ENCODE measurements at places on chromosomes 7 and 10.

GRCh38 chr10:15670880-15671279, 48.8 kb downstream of the ITGA8 start:
- DNase-seq = no peak

GRCh38 chr7:82317760-82318159, 125.8 kb downstream of the CACNA2D1 start:
- no peak for DNase-seq

GRCh38 chr10:105800641-105801040, 1159.6 kb downstream of the SORCS3 start:
- DNase-seq = no peak

- no peak for DNase-seq
These were observed 31.1 kb upstream of the HIBADH start for GRCh38 chr7:27693794-27694193.

GRCh38 chr10:131690805-131691239, 210.0 kb upstream of the PPP2R2D start:
- DNase-seq = no peak

DNA sequence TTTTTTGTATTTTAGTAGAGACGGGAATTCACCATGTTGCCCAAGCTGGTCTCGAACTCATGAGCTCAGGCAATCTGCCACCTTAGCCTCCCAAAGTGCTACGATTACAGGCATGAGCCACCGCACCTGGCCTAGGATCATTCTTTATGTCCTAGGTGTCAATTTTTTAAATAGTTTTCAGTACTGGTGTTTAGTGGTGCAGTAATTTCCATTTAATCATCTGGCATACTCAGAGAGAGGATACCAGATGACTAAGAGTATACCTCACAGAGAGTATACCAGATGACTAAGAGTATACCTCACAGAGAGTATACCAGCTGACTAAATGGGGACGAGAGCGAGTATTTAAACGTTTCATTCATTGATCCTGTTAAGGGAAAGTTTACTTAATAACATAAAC, 37.3 kb upstream of the TMEM248 start:
- no peak for DNase-seq

GRCh38 chr7:108347616-108348015, 108.6 kb downstream of the NRCAM start:
- DNase-seq = no peak

DNA sequence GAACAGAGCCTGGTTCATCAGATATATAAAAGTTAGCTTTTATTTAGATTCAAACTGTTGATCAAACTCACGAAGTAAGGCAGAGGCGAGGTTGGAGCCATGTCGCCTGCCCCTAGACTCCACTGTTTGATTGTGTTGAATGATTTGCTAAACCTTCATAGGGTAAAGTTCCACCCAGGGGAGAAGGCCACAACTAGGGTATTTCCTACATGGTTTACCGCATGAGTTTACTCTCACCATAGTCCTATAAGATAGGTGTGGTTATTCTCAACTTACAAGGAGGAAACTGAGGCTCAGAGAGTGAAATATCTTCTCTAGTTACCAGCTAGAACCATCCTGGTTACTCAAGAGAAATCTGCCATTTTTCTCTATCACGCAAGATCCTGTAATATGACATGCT, 31.8 kb downstream of the ARHGAP22 start:
- DNase-seq = no peak

- no peak for DNase-seq
These were observed 276.0 kb downstream of the SKIDA1 start for GRCh38 chr10:21249435-21249834.

DNA sequence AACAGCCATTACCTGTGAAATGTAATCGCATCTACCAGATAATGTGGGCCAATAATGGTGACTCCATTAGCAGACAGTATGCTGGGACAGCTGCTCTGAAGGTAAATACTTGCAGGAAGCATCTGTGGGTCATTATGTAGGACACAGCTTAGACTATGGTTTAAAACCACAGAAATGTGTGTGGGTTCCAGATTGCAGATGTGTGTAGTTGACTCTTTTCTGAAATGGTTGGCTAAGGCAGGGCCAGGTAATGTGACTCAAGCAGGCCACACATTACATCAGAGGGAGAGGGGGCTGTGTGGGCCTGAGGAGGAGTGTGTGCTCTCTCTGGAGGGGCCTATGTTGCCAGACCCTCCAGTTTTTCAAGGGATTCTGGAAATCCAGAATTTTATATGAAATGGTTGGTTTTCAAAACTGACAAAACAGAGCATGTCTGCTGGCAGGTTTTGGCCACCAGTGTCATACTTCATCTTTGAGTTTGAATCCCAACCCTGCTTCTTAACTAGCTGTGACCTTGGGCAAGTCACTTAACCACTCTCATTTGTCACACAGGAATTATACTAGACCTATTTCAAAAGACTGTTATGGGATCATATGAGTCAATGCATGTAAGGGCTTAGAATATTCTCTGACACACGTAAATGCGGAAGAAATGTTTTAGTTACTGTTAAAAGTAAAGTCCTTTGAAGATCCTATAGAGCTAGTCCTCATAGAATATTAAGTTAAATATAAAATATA, 64.5 kb downstream of the MCMBP start:
- no peak for DNase-seq

DNA sequence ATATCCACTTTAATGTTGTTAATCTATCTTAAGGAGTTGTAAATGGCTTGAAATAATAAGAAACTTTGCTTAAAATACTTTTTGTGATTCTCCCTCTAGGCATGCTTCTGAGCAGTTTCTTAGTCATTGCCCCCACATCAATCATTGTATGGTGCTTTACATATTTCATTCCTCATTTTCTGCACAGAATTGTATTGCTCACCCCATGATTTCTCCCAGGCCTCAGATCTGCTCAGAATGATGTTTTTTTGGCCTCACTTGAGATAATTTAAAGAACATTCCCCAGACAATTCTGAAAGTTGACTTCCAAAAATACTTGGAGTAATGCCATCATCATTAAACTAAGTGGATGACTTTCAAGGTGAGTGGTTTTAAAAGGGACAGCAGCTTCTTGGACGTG, 82.1 kb upstream of the PRPS1L1 start:
- DNase-seq = no peak

- DNase-seq = no peak
These were observed 324.4 kb downstream of the GRID1 start for GRCh38 chr10:86042161-86042560.

- no peak for DNase-seq
These were observed 75.1 kb downstream of the SHOC2 start for GRCh38 chr10:110994406-110995086.

DNA sequence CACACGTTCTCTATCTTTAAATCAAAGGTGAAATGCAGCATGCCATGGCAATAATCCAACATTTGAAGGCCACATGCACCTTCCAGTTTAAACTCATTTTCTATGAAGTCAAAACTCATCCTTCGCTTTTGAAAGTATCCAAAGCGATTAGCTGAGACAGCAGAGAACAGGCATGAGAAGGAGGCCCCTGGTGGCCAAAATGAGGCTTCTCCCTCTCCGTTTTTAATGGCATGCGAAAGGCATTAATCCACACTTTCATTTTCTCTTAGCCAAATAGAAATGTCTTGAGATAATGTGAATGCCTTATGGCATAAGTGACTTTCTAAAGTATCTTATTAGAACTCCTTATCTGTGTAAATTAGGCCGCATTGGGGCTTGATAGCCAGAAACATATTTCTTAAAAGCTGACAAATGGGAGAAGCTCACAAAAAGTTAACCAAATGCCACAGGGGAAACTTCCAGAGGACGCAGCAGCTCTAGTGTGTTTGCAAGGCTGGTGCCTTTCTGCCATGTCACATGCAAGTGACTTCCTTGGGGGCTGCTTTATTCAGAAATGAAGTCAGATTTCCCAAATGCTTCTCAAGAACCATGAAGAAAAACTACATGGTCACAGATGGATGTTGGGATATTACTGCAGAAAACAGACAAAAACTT, 1189.6 kb downstream of the SORCS1 start:
- DNase-seq = no peak

DNA sequence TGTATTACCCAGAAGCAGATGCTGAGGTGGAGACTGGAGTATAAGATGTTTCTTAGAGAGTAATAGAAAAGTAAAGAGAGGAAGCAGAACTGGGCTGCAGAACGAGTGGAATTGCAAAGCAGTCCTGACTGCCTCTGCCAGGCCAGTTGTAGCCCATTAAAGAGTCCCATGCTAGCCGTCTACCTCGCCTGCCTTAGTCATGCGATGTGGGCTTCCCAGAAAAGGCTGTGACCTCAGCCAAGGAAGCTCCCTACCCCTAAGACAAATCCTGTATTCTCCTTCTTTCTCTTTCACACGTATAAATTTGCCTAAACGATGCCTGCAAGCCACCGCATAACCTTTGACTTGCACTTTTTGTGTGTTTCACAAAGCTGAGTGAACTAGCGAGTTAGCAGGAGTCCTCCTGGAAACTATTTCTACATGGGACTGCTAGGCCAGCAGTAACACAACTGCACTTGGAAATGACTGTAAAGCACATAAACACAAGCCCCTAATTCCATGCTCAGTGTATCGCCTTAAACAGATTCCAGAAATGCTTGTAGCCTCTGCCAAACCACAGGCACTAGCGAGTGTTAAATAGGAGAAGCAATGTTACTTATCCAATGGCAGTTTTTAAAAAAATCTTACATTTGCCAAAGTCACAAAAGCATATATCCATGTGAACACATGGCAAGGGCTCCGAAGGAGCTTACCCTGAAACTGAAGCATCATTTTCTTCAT, 47.4 kb upstream of the GNAI1 start:
- no peak for DNase-seq

DNA sequence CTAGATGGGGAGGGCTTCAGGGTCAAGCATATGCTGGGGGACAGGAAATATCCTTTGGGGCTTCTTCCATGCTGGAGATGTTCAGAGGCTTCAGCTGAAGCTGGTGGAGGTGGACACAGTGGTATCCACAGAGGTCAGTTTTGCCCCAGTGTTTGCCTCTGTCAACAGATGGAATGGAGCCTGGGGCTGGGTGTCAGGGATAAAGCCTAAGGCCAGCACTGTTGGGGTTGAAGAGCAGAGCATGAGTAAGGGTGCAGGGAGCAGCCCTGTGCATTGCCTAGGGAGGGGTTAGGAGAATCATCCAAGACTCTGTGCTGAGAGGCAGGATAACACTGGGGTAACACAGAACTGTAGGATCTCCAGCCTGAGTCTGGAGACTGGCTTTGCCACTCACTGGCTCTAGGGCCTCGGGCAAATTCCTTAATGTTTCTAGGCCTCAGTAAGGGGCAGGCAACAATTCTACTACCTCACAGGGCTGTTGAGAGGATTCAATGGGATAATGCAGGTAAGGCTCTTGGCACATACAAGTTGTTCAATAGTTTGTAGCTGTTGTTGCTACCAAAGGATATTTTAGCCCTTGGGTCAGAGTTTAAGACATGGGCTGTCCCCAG, 21.8 kb upstream of the MYL7 start:
- no peak for DNase-seq

DNA sequence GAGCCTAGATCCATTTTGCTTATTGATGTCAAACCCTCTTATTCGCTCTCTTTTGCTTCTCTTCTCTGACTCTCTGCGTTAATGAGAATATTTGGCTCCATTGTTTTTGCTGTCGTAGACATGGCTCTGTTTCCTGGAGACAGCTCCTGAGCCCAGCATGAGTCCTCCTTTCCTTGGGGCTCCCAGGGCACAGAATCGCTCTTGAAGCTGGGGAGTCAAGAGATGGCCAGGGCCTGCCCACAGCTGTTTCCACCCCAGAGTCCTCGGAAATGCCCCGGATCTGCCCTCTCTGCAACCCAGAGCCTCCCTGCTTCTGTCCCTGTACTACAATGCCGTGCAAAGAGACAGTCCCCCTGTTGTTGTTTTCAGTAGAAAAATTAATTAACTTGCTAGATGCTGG, 566.7 kb upstream of the FOXK1 start:
- DNase-seq = no peak

- DNase-seq = no peak
These were observed 6.2 kb downstream of the BUB3 start for GRCh38 chr10:123160311-123160980.

GRCh38 chr7:42197451-42197850, 39.6 kb downstream of the GLI3 start:
- DNase-seq = no peak
